Stimulated activated CD4-positive, alpha-beta T cell treated with anti-CD3 and anti-CD28 coated beads, TNF-alpha, amount 100 ng/mL, for 4 hours (primary cell): ENCODE measurements at places on chromosomes 5 and 9.

- no peak for DNase-seq
Observed at GRCh38 chr9:72691671-72692070, 170.3 kb downstream of the TMC1 start.

GRCh38 chr5:17114715-17115599 is 102.5 kb upstream of the BASP1 start:
- no peak for DNase-seq

- DNase-seq, result no peak
Observed at GRCh38 chr9:130532426-130533080, 46.8 kb upstream of the FUBP3 start.

DNA sequence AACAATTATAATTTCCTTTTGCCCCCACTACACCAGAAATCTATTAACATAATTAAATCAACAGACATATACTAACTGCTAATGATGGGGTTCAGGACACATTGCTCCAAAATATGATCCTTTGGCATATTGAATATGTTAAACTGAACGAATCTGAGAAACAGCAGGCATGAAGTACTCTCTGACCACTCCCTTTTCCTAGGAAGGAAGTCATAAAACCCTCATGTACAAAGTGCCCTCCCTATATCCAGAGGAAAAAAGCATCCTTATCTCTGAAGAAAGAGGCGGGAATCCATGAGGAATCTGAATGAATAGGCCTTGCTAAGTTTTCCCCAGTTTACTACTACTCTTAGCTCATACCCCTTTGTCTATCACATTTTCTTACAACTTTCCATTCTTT is 67.9 kb downstream of the ADAMTS6 start:
- DNase-seq, result no peak

GRCh38 chr5:132459983-132460838 is 30.4 kb downstream of the IRF1 start:
- no peak for DNase-seq

DNA sequence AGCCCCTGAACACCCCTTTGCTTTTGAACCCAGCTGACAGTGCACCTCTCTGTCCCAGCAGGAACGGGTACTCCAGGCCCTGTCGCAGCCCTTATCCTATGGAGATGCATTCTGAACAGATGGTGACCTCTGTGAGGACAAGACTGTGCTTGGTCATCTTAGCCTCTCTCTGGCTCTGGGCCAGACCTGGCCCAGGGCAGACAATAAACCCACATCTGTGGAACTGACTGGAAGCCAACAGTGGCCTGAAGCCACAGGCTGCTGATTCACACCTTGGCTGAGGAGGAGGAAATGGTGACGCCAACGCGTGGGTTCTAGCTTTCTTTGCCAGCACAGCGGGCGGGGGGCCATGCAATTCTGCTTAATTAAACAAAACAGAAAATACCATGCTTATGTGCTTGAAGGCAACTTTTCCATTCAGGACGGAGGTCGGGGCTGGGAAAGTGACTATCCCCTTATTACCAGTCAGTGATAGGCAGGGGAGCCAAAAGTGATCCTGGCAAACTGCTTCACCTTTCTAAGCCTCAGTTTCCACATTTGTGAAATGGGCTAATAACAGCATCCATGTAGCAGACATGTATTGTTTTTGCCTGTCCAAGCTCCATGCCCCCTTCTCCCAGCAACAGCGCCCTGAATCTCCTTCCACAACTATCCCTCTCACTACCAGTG is 10.8 kb downstream of the SH3PXD2B start:
- peak; percentile 31 for DNase-seq

- DNase-seq, result no peak
Observed at GRCh38 chr9:135012166-135012565, 75.3 kb upstream of the OLFM1 start.

GRCh38 chr5:39800042-39800601 is 375.3 kb upstream of the DAB2 start:
- DNase-seq, result no peak

- DNase-seq, result no peak
Observed at GRCh38 chr5:158492841-158493242, 606.9 kb downstream of the EBF1 start.

GRCh38 chr9:81776834-81777233 is 87.5 kb upstream of the TLE1 start:
- no peak for DNase-seq

DNA sequence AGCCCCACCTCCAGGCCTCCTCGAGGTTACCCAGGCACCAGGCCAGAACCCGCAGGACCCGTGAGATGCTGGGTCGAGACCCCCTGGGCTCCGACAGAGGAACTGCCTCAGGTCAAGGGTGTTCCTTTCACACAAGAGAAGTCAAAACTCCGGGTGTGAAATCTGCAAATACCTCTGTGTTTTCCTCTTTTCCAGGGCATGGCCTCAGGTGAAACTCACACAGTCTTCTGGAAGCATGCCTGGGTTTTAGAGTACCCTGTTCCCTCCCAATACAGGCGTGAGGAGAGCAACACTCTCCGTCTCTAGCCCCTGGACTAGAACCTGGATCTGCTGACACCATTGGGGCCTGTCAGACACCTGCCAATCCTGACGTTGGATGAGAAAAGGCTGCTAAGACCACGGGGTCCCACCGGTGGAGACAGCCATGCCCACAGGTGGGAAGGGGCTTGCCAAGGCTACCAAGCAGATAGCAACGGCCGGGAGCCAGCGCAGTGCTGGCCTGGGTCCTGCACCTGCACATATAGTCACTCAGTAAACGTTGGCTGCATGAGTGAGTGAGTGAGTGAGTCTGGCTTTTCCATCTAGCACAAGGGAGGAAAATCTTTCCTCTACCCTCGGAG is 182.0 kb upstream of the PPP1R26 start:
- no peak for DNase-seq

DNA sequence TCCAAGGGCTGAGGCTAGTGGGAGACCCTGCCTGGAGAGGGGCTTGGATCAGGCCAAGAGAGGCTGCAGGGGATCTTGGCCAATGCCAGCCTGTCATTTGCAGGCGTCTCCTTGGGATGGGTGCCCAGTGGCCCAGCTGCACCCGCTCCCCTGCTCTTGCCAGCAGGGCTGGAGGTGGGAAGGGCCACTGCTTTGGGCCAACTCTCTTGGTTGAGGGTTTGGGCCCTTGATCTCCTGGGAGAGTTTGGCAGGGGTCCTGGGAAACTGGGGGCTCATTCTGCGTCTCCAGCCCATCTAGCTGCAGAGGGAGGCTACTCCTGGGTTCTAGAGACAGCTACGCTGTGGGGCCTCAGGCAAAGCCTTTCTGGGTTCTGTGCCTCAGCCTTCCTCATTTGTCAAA is 10.5 kb downstream of the PSD2 start:
- no peak for DNase-seq

- no peak for DNase-seq
Observed at GRCh38 chr9:79807971-79808370, 236.2 kb downstream of the TLE4 start.

DNA sequence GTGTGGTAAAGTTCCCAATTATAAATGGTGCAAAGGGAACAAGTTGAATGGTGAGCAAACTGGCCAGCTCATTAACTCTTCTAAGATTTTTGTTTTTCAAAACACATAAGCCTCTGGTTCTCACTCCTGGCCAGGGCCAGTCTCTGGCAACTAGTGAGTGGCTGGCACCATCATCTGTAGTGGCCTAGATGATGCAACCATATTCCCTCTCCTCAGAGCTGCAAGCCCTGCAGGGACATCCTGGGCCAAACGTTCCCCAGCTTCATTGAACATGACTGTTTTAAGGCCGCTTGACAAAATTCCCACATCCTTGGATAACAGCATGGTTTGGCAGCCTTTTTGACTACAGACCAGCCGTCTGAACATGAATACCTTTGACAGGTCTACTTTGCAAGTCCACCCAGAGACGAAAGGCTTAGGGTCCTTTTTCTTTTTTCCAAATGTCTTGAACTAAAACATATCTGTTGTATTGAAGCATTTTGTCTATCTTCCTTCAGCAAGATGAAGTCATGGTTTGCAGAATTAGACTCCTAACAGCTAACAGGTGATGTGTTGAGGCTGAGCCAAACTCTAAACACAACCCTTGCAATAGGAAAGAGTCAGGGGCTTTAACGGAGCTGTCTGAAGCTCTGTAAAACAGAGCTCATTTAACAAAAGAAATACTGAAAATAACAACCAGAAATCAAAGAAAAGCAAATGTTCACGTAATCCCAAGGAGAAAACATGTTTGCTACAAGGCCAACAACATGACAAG is 23.8 kb downstream of the MACROH2A1 start:
- DNase-seq, result no peak

- DNase-seq, result no peak
Observed at GRCh38 chr9:132334364-132334763, 20.4 kb downstream of the SETX start.

DNA sequence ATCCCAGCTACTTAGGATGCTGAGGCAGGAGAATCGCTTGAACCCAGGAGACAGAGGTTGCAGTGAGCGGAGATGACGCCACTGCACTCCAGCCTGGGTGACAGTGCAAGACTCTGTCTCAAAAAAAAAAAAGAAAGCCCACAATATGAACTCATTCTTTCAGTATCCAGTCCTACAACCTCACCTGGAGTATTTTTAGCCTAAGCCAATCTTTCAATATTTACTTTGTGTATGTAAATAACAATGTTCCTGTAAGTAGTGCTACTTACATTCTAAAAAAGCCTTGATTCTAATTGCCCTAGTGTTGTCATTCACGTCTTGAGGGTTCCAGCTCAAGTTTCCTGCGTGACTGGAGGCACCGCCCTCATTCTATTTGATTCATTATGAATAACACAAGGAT is 62.0 kb downstream of the BHMT start:
- no peak for DNase-seq

- DNase-seq, result no peak
Observed at GRCh38 chr5:28691526-28691925, 1653.1 kb upstream of the CDH9 start.

- no peak for DNase-seq
Observed at GRCh38 chr9:115063058-115063845, 54.7 kb downstream of the TNC start.

DNA sequence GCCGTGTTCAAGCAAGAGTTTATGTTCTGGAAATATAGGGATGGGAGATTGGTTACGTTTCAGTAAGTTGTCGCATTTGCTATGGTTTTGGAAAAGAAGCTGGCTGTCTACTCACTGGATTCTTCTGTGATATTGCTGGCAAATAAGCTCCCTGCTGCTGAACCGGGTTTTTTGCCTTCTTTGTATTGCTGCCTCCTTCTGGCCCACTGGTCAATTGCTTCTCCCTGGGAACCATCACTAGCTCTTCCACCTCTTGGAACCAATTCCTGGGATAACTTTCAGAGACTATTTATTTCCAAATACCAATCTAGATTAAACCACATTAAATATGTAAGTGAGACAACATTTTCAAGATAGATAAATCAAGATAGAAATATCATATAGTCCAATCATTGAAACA is 43.0 kb downstream of the NUDT12 start:
- no peak for DNase-seq

GRCh38 chr9:74036549-74037231 is 460.4 kb upstream of the RORB start:
- no peak for DNase-seq

DNA sequence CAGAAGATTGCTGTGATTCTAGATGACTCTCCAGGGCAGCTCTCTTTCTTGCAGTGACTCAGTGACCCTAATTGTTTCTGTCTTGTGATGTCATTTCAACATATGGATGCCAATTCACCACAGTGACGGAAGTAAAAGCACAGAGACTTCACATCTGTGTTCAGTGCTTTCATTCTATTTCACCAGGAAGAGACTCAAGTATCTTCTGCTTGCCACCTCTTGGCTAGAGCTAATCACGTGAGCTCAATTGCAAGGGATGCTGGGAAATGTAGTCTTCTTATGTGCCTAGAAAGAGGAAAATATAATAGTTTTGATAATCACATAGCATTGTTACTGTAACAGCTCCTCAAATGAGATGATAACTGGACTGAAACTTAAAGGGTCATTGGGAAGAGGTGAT is 453.3 kb upstream of the KLF4 start:
- no peak for DNase-seq

GRCh38 chr9:127779136-127779981 is 893 bp upstream of the SH2D3C start:
- DNase-seq, result no peak

GRCh38 chr5:4313138-4313537 is 717.5 kb downstream of the IRX1 start:
- DNase-seq, result no peak

DNA sequence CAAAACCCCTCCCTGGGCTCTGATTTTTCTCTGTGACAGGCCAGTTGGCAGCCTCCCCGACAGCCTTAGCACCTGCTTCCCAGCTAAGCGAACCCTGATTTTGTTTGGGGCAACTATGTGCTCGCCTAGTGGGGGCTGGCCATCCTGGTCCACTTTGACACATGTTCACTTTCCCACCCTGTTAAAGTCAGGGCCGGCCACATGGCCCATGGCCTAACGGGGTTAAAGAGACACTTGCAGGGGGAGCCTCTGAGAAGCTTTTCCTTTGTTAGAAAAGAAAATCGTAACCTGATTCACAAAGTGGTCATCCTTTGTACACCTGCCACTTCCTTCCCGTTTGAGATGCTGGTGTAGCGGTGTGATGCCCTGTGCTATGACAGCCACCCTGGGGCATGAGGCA is 1.3 kb upstream of the CACNA1B start:
- no peak for DNase-seq

DNA sequence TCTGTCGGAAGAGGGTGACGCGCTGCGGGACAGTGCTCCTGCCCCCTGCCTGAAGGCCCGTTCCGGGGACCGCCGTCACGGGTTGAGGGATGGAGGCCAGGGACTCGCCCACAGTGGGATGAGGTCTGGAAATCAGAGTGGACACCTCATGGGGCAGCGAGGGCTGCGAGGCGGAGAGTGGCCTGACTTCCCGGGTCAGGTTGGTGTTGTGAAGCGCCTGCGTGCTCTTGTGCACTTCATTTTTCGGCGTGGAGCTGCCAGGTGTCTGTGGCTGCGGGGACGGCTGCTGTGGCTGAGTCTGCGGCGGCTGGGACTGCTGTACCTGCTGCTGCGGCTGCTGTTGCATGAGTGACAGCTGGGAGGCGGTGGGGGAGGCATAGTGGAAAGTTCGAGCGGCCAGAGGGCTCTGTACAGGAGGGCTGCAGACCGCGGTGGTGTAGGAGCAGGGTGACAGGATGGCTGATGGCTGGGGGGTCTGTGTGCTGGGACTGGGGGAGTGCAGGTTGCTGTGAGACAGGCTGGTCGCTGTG is 434.1 kb downstream of the HCN1 start:
- DNase-seq, result no peak

GRCh38 chr9:69249337-69249736 is 75.3 kb downstream of the TJP2 start:
- no peak for DNase-seq

GRCh38 chr9:91820126-91820750 is 129.8 kb downstream of the ROR2 start:
- no peak for DNase-seq

DNA sequence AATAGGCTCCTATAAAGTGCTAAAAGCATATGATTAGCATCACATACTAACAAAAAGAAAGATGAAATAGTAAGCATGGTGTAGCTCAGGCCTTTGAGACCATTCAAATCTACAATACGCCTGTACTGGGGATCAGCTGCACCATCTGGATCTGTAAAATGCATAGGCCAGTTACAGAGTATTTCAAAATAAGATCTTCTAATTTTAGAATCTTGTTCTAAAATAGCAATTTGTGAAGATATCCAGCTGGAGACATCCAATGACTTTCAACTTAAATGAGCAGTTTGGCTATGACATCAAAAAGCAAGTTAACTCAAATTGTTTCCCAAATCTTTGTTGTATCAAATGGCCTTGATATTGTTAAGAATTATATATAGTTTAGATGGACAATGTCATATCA is 386.3 kb downstream of the MRPS30 start:
- no peak for DNase-seq
